ENCODE measurements at places on chromosomes 7 and 10.

GRCh38 chr10:132050191-132050590 is 15.6 kb upstream of the JAKMIP3 start:
- DNase-seq: no peak

DNA sequence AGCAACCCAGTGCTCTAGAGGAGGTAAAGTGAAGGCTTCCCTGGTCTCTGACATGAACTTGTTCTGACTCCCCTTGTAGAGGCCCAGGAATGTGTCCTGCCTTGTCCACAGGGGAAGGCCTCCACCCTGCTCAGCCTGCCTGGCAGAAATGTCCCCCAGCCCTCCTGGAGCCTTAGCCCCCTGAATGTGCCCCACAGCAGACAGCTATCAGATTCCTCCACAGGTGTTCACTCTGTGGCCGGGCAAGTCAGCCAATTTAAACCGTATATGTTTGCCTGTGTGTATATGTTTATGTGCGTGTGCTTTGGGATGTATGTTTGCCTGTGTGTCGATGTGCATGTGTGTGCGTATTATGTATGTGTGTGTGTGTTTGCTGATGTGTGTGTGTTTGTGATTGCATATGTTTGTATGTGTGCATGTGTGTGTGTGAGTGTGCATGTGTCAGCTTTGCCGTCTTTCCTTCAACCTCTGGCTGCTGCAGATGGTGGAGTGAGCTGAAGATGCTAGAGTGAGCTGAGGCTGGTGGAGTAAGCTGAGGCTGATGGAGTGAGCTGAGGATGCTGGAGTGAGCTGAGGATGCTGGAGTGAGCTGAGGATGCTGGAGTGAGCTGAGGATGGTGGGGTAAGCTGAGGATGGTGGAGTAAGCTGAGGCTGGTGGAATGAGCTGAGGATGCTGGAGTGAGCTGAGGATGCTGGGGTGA is 68.9 kb upstream of the ANTXRL start:
- no peak for DNase-seq

- no peak for DNase-seq
Measured at GRCh38 chr10:68586606-68587305, 26.6 kb downstream of the TET1 start.

GRCh38 chr7:140317597-140317996 is 80.7 kb downstream of the SLC37A3 start:
- DNase-seq: no peak

DNA sequence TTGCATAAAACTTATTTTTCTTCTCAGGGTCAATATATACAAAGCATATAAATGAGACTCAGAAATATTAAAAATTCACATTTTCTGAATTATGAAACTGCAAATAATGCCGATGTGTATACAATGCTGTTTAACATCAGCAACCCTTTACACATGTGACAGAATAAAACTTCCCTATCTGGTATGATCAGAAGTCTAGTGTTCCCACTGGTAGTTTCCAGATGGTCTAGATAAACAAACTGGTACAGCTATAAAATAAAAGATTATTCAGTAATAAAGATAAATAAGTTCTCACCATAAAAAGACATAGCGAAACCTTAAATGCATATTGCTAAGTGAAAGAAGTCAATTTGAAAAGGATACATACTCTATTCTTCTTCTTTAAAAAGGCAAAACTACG is 7.9 kb downstream of the POLR1F start:
- DNase-seq: no peak

DNA sequence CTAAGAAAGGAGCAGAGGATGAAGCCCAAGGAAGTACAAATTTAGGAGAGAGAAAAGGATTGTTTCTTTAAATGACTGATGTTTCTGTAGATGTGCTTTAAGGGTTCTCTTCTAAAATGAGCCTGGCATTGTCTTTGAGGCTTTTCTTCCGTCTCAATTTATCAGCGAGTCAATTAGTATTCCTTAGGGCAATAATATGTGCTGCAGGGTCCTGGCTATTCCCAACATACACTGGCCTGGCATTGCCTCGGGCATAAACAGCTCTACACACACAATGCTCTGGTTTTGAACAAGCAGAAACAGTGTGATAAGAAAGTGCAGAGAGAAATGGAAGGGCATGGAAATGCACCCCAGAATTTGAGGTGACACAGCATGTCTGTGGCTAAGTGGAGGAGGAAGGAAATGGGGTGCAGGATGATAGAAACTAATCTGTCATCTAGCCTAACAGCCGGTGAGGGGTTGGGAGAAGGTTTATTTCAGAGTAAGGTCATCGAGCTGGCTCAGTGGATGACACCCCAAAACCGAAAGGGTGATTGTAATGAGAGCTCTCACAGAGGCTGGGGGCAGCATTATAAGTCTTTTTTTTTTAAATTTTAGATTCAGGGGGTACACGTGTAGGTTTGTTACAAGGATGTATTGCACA is 67.5 kb upstream of the ARHGAP21 start:
- DNase-seq: no peak

DNA sequence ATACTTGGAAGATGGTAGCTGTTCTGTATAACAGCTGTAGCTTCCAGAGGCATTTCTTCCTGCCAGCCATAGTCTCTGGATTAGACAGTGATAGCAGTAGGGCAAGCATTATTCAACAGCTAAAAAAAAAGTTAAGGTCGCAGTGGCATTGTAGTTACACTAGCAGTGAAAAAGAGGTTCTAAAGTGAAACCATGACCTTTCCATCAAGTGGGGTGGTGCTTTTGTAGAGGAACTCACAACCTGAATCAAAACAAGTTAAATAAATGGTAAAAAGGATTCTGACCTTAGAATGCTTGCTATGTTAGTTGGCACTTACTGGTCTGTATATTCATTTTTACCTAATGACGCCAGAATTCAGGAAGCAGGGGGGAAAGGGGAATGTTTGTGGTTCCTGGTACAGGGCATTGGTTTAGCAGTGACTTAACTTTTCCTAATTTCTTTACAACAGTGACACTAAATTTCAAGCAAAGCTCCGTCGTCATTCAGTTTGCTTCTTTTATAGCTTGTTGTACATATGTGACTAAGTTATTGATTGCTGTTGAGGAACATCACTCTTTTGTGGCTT is 55.0 kb downstream of the GBF1 start:
- DNase-seq: no peak

DNA sequence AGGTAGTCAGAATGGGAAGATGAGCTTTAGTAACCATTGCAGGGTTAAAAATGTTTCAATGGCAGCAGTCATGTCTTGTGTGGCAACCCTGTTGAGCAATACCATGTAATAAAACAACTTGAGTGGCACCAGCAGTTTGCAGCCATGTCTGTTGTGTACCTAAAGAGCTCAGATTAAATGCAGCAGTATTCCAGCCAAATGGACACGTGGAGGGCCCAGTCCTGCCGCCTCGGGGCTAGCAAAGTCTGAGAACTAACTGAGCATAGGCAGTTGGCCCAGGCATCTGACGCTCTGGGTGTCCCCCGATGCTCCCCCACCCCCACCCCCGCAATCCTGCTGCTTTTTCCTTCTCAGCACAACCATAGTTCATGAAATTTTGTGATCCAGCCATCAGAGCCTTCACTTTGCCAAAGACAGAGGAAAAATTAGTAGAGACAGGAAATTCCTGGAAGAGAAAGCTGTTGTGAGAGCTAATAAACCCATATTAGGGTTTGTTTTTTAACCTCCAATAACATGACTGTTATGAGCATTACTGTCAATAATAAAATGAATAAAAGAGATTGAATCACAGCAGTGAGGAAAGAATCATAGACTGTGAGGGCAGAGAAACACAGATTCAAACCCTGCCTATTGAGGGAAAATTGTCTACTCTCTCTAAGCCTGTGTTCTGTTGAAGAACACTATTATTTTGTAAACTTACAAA is 220.6 kb upstream of the RHOBTB1 start:
- no peak for DNase-seq

DNA sequence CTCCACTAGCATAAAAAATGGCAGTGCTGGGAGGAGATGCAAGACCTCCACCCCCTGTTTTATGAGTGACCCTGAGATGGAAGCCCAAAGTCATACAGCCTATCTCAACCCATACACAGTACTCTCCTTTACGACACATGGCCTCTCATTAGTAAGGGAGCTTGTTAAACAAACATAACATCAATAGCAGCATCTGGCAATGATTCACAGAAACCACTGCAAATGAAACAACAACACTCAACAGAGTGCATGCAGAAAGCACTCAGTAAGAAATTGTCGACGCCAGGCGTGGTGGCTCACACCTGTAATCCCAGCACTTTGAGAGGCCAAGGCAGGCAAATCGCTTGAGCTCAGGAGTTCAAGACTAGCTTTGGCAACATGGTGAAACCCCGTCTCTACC is 27.5 kb upstream of the FIGNL1 start:
- no peak for DNase-seq

GRCh38 chr10:64288404-64288803 is 767.2 kb downstream of the REEP3 start:
- DNase-seq: no peak

DNA sequence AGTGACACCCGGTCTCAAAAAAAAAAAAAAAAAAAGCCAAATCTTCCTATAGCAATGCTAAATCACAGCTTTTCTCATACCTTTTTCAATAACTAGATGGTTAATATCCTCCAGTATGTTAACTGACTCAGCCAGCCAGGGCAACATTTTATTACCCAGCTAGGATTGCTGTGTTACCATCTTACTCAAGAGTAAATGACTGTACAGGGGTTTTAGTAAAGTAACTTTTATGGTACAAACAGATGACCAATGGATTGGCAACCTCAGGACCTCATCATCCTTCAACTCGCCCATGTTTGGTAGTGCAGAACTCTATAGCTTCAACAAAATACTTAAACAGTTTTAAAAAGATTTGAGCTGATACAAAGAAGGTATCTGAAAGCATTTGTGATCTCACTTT is 59.5 kb downstream of the HBP1 start:
- DNase-seq: no peak

DNA sequence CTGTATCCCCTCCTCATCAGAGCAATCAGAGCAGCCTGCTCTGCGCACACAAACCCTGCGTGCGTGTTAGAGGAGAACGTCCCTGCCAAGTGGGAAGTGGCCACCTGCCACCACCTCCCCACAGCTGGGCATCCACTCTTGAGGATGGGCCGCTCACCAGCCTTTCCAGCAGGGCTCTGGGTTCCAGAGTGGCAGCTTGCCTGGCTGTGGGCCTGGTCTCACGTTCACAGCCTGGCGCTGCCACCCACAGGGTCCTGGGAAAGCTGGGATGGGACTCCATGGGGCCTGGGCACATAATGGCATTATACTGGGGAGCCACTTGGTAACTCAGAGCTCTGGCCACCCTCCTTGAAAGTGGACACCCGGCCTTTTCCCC is 151.1 kb upstream of the PPP2R2D start:
- no peak for DNase-seq

GRCh38 chr7:74632505-74632904 is 25.0 kb upstream of the GTF2I start:
- DNase-seq: no peak

- DNase-seq: no peak
Measured at GRCh38 chr10:110833941-110834628, 37.6 kb upstream of the PDCD4 start.

DNA sequence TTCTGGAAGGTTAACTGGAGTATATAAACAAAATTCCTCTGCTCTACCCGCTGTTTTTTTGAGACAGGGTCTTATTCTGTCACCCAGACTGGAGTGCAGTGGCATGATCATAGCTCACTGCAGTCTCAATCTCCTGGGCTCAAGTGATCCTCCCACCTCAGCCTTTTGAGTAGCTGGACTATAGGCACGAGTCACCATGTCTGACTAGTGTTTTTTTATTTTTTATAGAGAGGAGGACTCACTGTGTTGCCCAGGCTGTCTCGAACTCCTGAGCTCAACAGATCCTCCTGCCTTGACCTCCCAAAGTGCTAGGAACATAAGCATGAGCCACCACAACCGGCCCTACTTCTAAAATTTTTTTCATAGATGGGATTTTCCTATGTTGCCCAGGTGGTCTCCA is 2.2 kb downstream of the RAB18 start:
- DNase-seq: no peak

- DNase-seq: no peak
Measured at GRCh38 chr7:155471718-155472117, 13.8 kb downstream of the EN2 start.

- no peak for DNase-seq
Measured at GRCh38 chr10:127196282-127197153, at the start of gene INSYN2A. Gene INSYN2A (minus strand): TSS chr10:127196591. CDS start chr10:127176395, 20,196 bp downstream.

- DNase-seq: no peak
Measured at GRCh38 chr7:123789817-123790216, 41.0 kb upstream of the WASL start.

DNA sequence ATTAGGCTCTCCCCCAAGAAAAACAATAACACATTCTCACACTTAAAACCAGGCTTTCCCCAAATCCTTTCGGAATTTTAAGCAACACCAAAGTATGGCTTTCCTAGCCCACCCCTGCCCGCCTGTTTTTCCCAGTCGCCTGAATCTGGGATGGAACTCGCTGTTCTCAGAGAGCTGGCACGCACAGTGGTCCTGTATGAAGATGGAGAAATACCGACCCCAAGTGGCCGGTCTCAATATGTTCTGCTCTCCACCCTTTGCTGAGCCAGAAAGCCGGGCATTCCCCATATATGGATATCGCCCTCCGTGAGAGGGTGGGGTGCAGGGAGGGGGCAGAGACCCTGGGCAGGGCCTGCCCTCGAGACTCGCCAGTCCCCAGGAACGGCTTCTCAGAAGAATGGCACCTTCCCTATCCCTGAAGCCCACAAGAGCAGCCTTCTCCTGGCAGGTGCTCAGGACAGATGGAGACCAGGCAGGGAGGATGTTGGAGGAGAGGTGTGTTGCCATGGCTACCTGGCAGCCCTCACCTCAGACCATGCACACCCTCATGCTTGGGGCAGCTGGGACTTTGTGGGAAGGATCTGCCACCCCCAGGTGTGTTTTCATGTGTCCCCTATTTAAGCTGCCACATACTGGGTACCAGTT is 3.4 kb downstream of the TACR2 start:
- no peak for DNase-seq

DNA sequence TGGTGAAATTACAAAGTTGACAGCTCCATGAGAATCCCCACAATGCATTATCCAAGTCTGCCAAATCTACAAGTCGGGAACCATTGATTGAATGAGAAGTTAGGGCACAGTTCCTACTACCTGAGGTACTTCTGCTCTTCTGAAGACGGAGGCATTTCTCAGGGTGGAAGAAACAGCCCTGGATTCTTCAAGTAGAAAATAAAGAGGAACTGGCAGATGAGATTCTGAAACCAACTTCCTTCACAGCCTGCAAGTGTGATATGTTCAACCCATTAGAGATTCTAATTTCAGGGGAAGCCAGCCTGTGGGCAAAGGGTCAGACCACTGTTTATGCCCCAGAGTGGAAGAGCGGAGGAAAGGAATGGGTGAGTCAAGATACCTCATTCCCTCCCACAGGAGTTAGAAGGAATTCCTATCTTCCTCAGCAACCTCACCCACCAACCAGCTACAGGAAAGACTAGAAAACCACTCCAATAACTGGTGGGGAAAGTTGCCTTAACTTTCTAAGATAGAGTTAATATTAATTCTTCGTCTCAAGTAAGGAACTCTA is 50.5 kb upstream of the BMPER start:
- DNase-seq: no peak

DNA sequence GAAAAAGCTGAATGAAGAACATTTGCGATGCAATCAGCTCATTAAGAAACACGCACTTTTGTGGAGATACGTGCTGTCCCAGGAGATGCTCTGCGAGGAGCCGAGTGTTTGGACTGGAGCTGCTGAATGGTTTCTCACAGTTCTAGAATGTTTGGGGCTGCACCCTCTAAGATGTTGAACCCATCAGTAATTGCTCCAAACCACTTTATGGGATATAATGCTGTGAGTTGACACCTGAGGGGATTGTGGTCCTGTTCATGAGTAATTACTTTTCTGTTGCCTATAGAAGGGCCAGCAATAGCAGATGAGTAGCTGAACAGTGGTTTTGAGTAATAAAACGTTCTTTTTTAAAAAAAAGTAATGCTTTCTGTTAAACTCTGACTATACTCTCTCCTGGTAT is 63.1 kb downstream of the IKZF1 start:
- no peak for DNase-seq

Data from NCI-H1436 treated with DMSO at 0.1 percent for 48 hours (cell line).